ENCODE measurements at places on chromosomes 2 and 18.

DNA sequence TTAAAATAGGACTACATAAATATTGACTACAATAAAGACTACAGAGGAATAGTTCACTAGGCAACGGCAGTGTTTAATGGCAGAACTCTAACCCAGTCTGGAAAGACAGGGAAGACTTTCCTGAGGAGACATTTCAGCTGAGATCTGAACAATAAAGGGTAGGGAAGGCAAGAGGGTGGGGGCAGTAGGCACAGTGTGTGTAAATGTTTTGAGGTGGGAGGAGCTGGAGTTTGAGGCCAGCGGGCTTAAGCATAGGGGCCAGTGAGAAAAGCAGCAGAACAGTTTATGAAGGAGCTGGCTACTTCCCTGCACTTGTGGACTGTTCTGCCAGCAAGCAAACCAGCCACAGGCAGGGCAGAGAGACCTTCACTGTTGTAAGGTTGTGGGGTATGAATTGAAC, 76.6 kb upstream of the UGP2 start:
- DNase-seq = no peak

- DNase-seq = peak; percentile 70
Measured at GRCh38 chr2:182280118-182280517, 146.7 kb downstream of the PDE1A start.

- no peak for DNase-seq
Measured at GRCh38 chr2:131056204-131056931, 36.9 kb downstream of the FAM168B start.

DNA sequence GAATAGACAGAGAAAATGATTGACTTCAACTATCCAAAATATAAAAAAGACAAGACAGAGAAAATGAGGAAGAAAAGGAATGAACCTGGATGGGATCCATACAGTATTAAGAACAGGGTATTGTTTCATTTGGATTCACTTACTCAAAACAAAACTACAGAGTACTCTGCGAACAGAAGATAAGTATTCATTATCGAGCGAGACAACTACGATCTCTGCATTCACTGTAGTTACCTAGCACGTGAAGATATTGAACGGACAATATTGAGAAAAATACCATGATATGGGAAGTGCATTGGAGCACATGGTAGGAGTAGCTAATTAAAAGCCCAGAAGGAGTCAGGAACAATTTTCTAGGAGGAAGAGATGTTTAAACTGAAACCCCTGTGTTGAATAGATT, 1.0 kb upstream of the ORC2 start:
- DNase-seq = no peak

DNA sequence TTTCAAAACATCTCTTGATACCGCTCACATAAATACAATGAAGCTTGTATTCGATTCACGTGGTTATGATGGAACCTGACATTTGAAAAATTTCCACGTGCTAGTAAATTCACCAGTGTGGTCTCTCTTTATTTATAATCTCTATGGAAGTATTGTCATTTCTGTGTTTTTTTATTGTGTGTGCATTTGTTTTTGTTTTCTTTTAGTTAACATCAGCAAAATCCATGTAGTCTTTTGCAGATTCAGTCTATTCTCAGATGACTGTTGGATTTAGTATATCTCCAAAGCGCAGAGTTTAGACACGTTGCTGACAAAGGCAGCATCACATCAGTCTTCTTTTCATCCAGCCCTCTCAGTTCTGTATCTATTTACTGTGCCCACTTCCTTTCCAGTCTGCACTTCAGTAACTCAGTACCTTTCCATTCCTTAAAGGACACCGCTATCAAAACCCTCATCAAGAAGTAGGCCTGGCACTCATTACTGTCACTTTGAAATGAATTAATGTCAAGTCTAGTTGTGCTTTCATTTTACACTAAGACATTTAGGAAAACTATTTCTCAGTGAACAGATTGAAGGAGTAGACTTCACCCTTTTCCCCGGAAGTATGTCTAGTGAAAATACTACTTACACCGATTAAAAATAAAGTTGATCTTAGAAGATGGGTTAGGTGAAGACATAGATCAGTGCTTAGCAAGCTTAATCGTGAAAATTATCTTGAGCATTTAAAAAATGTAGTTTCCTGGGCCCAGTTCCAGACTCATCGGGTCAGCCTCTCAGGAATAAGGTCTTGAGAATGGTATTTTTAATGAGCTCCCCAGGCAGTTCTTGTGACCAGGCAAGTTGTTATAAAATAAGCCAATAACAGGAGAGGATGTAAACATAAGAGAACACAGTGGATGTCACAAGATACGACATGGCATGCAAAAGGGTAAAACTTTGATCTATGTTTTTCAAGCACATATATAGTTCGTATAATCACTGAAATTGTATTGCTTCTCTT, 506.8 kb upstream of the ZEB2 start:
- DNase-seq = no peak

DNA sequence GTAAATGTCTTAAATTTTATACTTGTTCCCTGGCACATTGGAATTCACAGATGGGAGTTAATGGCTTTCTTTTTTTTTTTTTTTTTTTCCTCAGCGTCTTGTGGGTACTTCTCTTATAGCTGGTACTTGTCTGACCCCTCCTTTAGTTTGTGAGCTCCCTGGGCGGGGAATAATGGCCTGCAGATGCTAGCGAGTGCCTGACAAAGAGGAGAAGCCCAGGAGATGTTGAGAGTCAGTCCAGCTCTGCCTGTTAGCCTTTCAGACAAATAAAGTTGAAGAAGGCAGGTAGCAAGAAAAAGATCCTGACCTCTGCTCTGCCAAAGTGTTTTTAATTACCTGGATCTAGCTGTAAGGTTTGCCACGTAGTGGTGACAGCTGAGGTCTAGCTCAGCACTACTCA, 6.6 kb downstream of the BCL2L11 start:
- no peak for DNase-seq

DNA sequence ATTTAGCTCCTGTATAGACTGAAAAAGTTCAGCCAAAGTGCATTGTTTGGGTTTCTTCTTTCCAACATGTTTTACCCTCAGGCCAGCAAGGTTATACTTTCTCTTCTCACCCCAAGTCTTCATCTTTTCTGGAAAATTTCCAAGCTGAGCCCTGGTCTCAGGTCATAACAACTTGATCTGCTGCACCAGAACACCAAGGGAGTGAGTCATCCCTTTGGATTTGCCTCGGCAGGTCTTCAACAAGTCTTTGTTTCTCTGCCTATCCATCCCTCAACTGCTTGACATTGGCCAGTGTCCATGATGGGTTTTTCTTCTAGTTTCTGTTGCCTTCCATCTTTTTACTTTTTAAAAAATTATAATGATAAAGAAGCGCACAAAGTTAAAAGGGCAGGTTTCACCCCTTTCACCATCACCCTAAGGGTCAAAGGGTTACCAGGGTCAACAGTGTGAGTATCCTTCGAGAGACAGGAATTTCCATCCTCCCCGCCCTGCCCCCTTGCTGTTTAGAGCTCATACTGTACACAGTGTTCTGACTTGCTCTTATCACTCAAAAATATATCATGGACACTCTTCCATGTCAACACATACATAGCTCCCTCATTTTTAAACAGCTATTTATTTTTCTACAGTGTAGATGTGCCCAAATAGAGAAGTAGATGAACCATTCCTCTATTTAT, 5.7 kb upstream of the SPATS2L start:
- no peak for DNase-seq

DNA sequence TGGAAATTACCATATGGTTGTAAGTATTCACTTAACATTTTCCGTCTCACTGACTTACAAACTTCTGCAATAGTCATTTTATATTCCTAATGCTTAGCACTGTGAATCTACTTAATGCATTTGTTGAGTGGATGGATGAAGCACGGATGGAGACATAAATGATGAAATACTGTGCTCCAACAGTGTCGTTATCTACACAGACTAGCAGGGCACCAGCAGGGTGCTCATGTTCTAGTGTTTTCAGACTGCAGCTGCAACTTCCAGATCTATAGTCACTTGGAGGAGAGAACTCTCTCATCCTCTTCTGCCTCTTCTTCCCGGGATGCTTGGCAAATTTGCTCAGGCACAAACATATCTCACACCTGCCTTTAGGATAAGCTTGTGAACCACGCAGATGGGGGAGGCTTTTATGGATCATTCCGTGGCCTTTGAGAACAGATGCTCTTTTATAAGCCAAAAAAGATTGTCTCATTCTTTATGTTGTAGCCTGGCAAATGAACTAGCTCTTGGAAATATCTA, 797.7 kb downstream of the MBD2 start:
- DNase-seq = no peak

All from fibroblast of skin of left biceps (primary cell).